Activated naive CD4-positive, alpha-beta T cell treated with anti-CD3 and anti-CD28 coated beads for 36 hours (primary cell): ENCODE measurements at places on chromosomes 6 and 20. TPM values are rescaled to one million over a fixed set of nuclear protein-coding genes. Genes with fewer than 3 reads are reported as not detected.

- H3K4me3 ChIP-seq, result no peak overlapping the region
- H3K4me1 ChIP-seq, result peaks cover 13% of the 10 kb centered on the region
- H3K36me3 ChIP-seq, result no peaks in the 10 kb centered on the region
- no peaks in the 10 kb centered on the region for H3K27me3 ChIP-seq
Observed at GRCh38 chr20:50724851-50725723, 6.3 kb upstream of the PARD6B start.

GRCh38 chr6:80465513-80465912 lies 359.0 kb downstream of the BCKDHB start:
- DNase-seq, result no peak
- H3K4me3 ChIP-seq, result no peak overlapping the region
- H3K27me3 ChIP-seq, result no peaks in the 10 kb centered on the region
- H3K4me1 ChIP-seq, result no peaks in the 10 kb centered on the region

DNA sequence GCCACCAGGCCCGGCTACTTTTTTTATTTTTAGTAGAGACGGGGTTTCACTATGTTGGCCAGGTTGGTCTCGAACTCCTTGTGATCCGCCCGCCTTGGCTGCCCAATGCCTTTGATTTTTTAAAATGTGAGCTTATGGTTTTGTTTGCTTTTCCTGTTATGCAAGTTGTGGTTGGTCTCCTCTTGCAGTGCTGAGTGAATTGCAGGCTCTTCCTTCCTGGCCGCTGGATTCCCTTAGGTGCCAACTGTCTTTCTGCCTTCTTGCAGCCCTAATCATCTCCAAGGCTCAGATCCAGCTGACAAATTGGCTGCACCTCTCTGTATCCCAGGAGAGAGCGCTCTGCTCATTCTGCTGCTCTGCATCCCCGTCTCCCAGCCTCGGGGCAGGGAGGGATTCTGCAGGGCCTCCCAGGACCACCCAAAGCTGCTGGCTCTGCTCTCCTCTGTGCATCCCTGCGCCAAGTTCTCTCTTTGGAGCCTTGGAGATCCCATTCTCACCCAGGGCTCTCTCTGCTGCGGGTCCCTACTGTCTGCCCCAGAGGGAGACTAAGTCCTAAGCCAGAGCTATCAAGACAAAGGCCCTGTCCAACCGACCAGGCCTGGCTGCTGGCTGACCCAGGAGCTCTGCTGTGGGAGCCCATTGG lies 14.1 kb upstream of the EMILIN3 start:
- DNase-seq, result no peak
- no peak overlapping the region for H3K4me3 ChIP-seq
- no peaks in the 10 kb centered on the region for H3K36me3 ChIP-seq
- H3K27me3 ChIP-seq, result peaks cover 10% of the 10 kb centered on the region
- H3K4me1 ChIP-seq, result no peaks in the 10 kb centered on the region

DNA sequence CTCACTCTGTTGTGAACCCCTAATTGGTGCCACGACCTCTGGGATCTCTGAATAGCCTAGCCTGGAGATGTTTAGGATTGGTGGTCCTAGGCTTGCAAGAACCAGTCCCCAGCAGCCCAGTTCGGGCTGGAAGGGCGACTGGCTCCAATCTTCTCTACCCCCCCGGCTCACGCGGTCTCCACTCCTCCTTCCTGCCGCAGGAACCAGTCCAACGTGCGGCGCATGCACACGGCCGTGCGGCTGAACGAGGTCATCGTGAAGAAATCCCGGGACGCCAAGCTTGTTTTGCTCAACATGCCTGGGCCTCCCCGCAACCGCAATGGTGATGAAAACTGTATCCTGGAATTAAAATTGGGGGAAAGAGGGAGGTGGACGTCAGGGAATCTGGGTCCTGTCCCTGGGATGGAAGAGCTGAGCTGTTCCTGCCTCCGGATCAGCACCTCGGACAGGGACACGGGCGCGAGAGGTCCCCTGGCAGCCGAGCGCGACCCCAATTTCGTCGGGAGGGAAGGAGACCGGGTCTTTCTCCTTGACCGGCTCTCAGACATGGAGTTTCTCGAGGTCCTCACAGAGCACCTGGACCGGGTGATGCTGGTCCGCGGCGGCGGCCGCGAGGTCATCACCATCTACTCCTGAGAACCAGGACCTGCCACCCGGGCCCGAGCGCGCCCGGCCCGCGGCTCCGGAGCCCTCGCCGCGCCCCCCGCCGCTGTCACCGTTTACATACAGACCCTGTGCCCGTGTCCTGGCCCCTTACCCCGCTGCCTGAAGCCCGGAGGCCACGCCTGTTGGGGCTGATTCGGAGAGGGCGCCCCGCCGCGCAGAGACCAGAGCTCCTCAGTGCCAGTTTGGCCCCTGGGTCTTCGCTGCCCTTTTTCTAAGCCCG lies 28.2 kb downstream of the SLC12A5 start:
- H3K4me1 ChIP-seq, result peaks cover 36% of the 10 kb centered on the region
- no peak overlapping the region for H3K27ac ChIP-seq
- peaks cover 21% of the 10 kb centered on the region for H3K36me3 ChIP-seq
- peak; percentile 41 for DNase-seq
- H3K27me3 ChIP-seq, result peaks cover 24% of the 10 kb centered on the region
- H3K4me3 ChIP-seq, result no peak overlapping the region

DNA sequence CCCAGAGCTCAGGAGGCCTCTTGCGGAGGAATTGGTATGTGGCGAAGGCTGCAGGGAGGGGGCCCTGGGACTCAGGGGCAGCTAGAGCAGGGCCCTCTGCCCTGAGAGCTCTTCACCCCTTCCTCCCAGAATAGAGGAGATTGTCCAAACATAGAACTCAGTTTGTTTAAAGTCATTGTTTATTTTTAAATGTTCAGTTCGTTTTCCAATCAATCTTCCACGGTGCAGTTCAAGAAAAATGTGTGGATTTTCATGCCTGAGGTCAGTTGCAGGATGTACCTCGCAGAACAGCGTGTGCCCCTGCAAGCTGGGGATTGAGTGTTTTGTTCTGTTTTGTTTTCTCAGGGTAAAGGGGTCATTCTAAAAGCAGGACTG lies 37.2 kb downstream of the MGME1 start:
- no peaks in the 10 kb centered on the region for H3K27me3 ChIP-seq
- H3K4me3 ChIP-seq, result no peak overlapping the region
- H3K4me1 ChIP-seq, result no peaks in the 10 kb centered on the region
- no peak overlapping the region for H3K27ac ChIP-seq

GRCh38 chr6:110342759-110343158 lies 15.4 kb downstream of the METTL24 start:
- H3K4me1 ChIP-seq, result no peaks in the 10 kb centered on the region
- no peaks in the 10 kb centered on the region for H3K36me3 ChIP-seq
- H3K27ac ChIP-seq, result no peak overlapping the region
- peaks cover under 1% of the 10 kb centered on the region for H3K27me3 ChIP-seq
- no peak overlapping the region for H3K4me3 ChIP-seq
- DNase-seq, result no peak

GRCh38 chr20:21707999-21708737 lies 2.7 kb downstream of the PAX1 start:
- peaks cover 2% of the 10 kb centered on the region for H3K36me3 ChIP-seq
- DNase-seq, result no peak
- H3K4me1 ChIP-seq, result peaks cover 5% of the 10 kb centered on the region
- no peak overlapping the region for H3K4me3 ChIP-seq
- H3K27ac ChIP-seq, result no peak overlapping the region

- peaks cover 43% of the 10 kb centered on the region for H3K27me3 ChIP-seq
- H3K4me3 ChIP-seq, result no peak overlapping the region
- no peaks in the 10 kb centered on the region for H3K36me3 ChIP-seq
- no peak overlapping the region for H3K27ac ChIP-seq
- no peak for DNase-seq
Observed at GRCh38 chr20:46897328-46897880, 2.8 kb downstream of the EYA2 start.

DNA sequence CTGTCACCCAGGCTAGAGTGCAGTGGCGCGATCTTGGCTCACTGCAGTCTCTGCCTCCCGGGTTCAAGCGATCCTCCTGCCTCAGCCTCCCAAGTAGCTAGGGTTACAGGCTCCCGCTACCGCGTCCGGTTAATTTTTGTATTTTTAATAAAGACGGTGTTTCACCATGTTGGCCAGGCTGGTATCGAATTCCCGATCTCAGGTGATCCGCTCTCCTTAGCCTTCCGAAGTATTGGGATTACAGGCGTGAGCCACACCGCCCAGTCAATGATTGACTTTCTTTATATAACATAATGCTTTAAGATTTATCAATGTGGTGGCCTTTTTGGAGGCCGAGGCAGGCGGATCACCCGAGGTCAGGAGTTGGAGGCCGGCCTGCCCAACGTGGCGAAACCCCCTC lies 7.8 kb upstream of the ABT1 start:
- H3K27me3 ChIP-seq, result peaks cover 27% of the 10 kb centered on the region
- H3K4me3 ChIP-seq, result no peak overlapping the region
- no peak overlapping the region for H3K27ac ChIP-seq
- peaks cover 5% of the 10 kb centered on the region for H3K4me1 ChIP-seq
- H3K36me3 ChIP-seq, result no peaks in the 10 kb centered on the region

GRCh38 chr20:25076731-25077609 lies 5.0 kb downstream of the VSX1 start:
- H3K27me3 ChIP-seq, result peaks cover 56% of the 10 kb centered on the region
- H3K4me3 ChIP-seq, result no peak overlapping the region
- peak; percentile 35 for DNase-seq

GRCh38 chr6:32076321-32076809 lies 32.8 kb downstream of the TNXB start:
- H3K36me3 ChIP-seq, result no peaks in the 10 kb centered on the region
- no peaks in the 10 kb centered on the region for H3K4me1 ChIP-seq
- DNase-seq, result no peak
- no peaks in the 10 kb centered on the region for H3K27me3 ChIP-seq
- no peak overlapping the region for H3K27ac ChIP-seq

DNA sequence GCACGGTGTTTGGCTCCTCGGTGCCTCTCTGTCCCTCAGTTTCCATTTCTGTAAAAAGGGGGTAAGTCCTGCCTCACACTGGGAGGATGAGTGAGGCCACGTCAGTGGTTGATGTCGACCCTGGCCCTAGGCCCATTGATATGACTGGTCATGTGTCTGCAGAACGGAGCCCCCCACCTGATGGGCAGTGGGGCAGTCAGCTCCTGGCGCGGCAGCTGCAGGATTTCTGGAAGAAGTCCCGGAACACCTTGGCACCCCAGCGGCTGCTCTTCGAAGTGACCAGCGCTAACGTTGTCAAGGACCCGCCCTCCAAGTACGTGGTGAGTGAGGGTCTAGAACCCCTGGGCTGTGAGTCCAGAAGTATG lies 1.2 kb downstream of the SNX21 start:
- peaks cover 11% of the 10 kb centered on the region for H3K4me1 ChIP-seq
- DNase-seq, result no peak
- no peaks in the 10 kb centered on the region for H3K36me3 ChIP-seq
- no peak overlapping the region for H3K27ac ChIP-seq

- no peaks in the 10 kb centered on the region for H3K4me1 ChIP-seq
- no peak overlapping the region for H3K27ac ChIP-seq
- H3K27me3 ChIP-seq, result peaks cover 5% of the 10 kb centered on the region
- no peak overlapping the region for H3K4me3 ChIP-seq
- DNase-seq, result no peak
Observed at GRCh38 chr20:19922716-19923115, 94.4 kb upstream of the NAA20 start.

DNA sequence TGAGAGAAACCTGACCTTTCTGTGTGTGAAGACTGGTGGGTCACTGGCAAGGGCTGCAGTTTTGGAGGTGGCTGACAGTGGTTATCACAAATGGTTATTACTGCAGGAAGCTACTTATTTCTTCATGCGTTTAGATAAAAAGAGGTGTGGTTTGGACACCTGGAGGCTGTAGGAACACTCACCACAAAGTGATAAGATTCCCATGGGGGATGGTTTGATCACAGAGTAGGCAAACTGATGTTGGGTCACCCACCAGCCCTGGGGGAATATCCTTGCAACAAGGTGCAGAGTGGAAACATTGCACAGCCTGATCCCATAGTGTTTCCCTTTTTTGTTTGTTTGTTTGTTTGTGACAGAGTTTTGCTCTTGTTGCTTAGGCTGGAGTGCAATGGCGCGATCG lies 33.9 kb upstream of the RNGTT start:
- H3K4me3 ChIP-seq, result no peak overlapping the region
- H3K4me1 ChIP-seq, result no peaks in the 10 kb centered on the region
- no peak overlapping the region for H3K27ac ChIP-seq
- H3K36me3 ChIP-seq, result no peaks in the 10 kb centered on the region
- no peak for DNase-seq

GRCh38 chr6:32178547-32179440 lies 589 bp downstream of the RNF5 start:
- peaks cover 61% of the 10 kb centered on the region for H3K4me1 ChIP-seq
- peak overlapping the region; percentile 91 for H3K4me3 ChIP-seq
- no peak for DNase-seq
- H3K36me3 ChIP-seq, result peaks cover 6% of the 10 kb centered on the region
- H3K27me3 ChIP-seq, result no peaks in the 10 kb centered on the region

DNA sequence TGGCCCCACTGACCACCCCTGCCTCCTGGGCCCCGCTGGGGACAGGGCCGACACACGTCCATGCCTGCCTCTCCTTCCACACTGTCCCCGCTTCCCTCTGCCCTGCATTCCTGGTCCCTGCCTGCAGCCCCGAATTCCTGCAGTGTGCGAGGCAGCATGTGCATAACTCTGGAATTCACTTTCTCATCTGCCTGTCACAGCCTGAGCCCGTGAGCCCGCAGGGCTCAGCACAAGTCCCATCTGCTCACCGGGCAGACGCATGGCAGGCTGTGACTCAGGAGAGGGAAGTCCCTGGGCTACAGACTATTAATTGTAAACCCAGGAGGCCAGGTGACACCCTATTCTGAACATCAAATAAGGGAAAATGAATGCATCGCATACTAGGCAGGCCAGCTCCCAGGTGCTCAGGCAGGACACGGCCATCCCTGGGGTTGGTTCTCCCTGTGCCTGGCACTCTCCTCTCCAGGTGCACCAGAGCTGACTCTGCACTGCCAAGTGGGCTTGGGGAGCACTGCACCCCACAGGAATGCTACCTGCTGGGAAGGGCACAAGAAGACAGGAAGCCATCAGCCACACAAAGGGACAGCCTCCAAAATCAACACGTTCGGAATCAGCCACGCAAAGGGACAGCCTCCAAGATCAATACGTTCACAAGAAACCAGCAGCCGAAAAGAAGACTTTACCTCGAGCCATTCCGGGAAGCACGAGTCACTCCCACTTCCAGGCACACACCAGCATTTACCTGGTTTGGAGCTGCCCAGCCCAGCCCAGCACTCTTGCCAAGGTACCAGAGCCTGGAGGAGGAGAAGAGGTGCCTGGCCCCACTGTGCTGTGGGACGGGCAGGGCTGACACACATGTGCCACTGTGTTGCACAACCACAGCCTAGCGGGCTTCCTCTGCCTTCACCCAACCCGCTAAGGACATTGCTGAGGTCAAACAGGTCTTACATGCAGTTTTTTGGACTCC lies 65.9 kb downstream of the DLL1 start:
- no peak overlapping the region for H3K4me3 ChIP-seq
- no peaks in the 10 kb centered on the region for H3K27me3 ChIP-seq
- no peak for DNase-seq
- H3K27ac ChIP-seq, result no peak overlapping the region
- no peaks in the 10 kb centered on the region for H3K36me3 ChIP-seq
- H3K4me1 ChIP-seq, result peaks cover 14% of the 10 kb centered on the region

GRCh38 chr6:43740321-43740960 lies 29.6 kb upstream of the VEGFA start:
- H3K36me3 ChIP-seq, result no peaks in the 10 kb centered on the region
- H3K27ac ChIP-seq, result no peak overlapping the region
- H3K27me3 ChIP-seq, result no peaks in the 10 kb centered on the region
- no peaks in the 10 kb centered on the region for H3K4me1 ChIP-seq
- H3K4me3 ChIP-seq, result no peak overlapping the region

The CTAGE9 gene
- not detected for total RNA-seq

The METTL24 gene
- not detected for total RNA-seq

The ESR1 gene
- 0.54 TPM for total RNA-seq

The C6orf89 gene
- 24.2 TPM for total RNA-seq

The TMEM217 gene
- 0.81 TPM for total RNA-seq

The NR2E1 gene
- total RNA-seq, result not detected

The MOCS3 gene
- total RNA-seq, result 2.2 TPM
